ENCODE measurements at places on chromosomes 7 and 10.

- DNase-seq = no peak
Observed at GRCh38 chr10:5518143-5518542, 6.6 kb upstream of the CALML3 start.

DNA sequence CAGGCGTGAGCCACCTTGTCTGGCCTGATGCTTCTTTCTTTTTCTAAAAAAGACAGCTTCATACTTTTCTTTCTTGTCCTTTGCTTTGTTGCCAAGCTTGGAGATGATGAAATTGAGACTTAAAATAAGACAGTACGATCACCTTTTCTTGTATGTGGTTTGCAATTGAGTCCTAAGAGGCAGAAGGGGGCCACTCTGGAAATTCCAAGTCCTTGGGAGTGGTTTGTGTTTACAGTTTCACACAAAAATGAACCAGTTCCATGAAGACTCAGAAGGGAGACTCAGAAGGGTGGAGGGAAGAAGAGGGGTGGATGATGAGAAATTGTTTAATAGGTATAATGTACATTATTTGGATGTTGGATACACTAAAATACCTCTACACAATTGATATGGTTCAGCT is 70.7 kb upstream of the TNS3 start:
- DNase-seq = no peak

DNA sequence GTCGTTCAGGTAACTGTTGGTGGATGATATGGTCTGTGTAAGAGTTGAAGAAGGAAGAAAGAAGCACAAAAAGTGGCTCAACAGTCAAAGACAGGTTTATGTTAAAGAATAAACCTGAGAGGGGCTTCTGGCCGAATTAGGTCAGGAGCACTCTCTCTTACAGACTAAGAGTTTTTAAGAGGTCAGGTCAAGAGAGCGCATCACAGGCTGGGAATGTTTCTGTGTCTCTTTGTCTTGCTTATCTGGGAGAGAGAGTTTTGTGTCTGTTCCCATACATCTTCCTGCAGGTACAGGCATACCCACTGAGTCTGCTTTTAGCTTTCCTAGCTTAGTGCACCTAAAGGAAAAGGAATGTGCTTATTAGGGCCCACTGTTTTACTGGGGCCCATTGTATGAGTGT is 22.2 kb upstream of the PRPF18 start:
- DNase-seq = no peak

DNA sequence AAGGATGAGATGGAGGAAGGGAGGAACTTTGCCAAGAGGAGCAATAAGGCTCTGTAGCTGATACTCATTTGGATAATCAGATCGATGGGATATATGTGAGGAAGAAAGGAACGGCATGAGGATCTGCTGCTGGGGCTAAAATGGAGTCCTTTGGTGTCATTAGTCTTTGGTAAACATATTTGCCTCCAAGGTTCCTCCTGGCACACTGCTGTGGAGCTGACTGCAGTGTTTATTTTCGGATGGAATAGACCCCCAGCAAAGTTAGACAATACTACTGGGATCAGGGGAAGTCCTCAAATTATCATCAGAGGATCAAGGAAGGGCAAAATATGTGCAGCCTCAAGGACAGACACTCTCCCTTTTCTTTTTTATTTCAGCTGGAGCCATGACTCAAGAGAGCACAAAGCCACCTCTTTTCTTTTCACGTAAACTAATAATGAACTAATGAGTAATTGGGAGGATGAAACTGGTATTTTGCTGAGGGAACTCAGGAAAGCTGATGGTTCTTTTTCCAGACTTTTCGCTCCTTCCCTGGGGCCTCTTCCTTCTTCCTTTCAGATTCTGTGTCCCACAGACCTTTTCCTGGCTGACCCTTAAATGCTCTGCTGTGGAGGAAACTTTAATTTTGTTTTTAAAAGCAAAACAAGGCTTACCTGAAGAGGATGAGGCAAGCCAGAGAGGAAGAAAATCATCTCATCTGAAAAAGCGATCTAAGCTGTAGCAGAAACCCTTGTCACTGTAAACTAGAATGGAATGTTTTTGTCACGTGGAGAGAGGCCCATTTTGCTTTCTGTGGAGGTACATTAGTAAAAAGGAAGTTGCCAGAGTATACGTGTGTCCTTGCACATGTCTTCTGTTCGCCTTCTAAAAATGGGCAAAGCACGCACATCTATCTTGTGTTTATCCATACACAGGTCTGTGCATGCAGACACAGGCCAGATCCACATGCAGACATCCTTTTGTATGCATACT is 33.3 kb downstream of the LRMDA start:
- DNase-seq = peak; percentile 7

DNA sequence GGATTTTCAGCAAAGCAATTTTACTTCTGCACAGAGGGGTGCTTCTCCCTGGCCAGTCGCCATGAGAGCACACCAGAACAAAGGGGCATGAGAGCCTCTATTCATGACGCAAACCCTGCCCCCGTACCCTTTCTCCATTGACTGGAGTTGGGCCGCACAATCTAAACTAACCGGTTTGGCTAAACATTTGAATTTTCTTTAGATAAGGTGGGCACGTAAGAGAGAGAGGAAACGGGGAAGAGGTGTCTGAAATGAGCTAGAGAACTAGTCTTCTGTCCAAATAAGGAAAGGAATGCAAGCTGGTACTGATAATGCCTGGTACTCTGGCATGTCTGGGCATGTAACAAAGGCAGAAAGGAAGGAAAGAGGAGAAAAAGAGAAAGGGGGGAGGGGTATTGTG is 13.2 kb upstream of the SCIN start:
- no peak for DNase-seq

GRCh38 chr10:103692436-103692951 is 162.9 kb downstream of the SH3PXD2A start:
- DNase-seq = no peak

DNA sequence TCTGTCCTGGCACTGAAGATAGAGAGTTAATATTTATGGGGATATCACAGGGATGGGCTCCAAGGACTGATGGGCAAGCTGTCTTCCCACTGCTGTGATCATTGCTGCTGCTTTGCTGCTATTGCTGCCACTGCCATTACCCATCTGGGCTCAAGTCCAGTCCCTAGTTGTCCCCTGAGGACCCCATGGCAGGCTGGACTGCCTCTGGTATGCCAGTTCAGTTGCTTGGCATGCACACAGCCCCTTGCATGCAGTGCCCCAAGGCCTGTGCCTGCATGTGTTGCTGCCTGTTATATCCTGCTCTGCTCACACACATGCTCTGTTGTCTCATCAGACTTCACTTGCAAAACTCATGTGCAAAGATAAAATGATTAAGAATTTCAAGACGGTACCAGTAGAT is 109.5 kb downstream of the ADRA2A start:
- no peak for DNase-seq

DNA sequence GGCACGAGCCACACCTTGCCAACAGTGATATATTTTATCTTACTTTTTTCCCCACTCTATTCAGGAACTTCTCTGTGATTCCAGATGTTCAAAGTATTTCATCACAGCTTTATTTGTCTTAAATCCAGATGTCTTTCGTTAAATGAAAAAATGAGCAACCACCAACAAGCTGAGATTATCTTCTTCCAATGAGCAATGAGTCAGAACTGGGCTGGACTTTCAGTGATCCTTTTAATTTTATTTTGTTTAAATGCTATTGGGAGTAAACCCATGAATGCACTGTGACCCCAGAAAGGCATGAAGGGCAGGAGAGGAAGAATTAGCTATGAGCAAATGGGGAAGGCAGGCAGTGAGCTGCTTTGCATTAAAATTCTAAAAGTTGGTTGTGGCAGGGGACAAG is 77.6 kb upstream of the IMMP2L start:
- DNase-seq = no peak

DNA sequence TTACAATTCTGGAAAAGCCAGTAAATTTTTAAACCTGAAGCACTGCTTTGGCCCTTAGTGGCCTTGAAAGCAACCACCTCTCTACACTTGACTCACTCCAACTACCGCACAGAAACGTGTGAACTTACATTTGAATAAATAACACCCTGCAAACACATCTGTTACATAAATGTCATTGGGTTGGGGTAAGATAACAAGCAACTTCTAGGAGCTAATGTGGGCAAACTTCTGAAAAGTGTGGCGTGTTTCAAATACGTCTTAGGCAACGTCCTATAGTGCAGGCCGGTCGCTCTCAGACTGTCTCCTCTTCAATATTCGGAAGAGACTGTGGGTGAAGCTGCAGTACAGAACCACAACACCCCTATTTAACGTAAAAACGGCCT is 474 bp downstream of the ORC5 start:
- no peak for DNase-seq

GRCh38 chr7:87934699-87935383 is 790 bp downstream of the ADAM22 start:
- DNase-seq = no peak

DNA sequence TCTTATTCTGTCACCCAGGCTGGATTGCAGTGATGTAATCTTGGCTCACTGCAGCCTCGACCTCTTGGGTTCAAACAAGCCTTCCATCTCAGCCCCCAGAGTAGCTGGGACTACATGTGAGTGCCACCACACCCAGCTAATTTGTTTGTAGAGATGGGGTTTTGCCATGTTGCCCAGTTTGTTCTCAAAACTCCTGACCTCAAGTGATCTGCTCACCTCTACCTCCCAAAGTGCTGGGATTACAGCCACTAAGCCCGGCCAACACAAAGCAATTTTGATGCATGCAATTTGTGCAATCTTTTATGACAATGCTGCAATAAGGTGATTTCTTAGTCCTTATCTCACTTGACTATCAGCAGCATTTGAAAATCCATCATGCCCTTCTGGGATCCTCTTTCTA is 333.1 kb downstream of the FRMD4A start:
- no peak for DNase-seq

GRCh38 chr7:4916113-4916512 is 32.6 kb upstream of the RADIL start:
- no peak for DNase-seq

- no peak for DNase-seq
Observed at GRCh38 chr7:124630395-124630794, 135.2 kb downstream of the GPR37 start.

DNA sequence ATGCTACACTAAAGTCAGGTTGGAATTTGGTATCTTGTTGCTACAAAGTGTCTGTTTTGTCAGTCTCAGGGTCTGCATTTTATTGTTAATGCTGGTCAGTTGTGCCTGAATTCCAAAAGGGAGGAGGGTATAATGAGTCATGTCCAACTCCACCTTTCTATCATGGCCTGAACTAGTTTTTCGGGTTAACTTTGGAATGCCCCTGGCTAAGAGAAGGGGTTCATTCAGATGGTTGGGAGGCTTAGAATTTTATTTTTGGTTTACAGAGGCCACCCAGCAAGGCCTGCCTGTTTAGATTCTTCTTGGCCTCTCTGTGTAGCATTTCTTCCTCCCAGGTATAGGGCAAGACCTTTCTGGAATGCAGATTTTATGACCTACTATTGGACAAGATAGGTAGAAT is 93.2 kb downstream of the SKIDA1 start:
- DNase-seq = no peak

GRCh38 chr7:158747408-158747807 is 42.8 kb upstream of the NCAPG2 start:
- no peak for DNase-seq

DNA sequence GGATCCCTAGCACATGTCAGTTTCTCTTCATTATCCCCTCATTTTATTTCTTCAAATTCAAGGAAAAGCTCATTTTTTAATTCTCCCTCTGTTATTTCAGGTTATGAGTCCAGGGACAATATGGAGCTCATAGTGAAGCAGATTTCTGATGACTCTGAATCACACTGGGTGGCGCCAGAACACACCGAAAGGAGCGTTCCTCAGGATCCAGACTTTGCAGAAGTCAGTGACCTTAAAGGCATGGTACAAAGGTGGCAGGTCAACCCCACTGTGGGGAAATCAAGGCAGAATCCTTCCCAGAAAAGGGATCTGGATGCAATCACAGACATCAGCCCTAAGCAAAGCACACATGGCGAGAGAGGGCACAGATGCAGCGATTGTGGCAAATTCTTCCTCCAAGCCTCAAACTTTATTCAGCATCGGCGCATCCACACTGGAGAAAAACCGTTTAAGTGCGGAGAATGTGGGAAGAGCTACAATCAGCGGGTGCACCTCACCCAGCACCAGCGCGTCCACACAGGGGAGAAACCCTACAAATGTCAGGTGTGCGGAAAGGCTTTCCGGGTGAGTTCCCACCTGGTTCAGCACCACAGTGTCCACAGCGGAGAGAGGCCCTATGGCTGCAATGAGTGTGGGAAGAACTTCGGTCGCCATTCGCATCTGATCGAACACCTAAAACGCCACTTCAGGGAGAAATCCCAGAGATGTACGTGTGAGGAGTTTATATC is 21.4 kb downstream of the ZKSCAN5 start:
- DNase-seq = no peak

- peak; percentile 36 for DNase-seq
Observed at GRCh38 chr7:149865437-149865836, 8.3 kb upstream of the ATP6V0E2 start.

DNA sequence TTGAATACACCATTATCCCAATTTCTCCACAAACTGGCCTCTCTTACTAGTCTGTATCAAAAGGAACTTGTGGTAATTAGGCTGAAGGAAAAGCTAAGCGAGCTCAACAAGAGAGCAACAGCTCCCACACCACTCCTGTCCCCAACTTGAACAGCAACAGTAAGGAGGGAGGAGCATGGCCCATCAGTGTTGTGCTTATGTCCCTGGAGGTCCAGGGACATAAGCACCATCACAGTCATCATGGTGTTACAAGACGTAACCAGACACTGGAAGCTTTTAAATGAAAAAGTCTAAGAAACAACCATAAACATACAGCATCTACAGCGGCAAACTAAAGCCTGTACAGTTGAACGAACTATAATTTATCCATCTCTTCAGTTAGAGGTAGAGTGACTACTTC is 989 bp downstream of the ERLIN1 start:
- DNase-seq = peak; percentile 55

- peak; percentile 64 for DNase-seq
Observed at GRCh38 chr7:5452937-5453540, 29.4 kb upstream of the TNRC18 start.

GRCh38 chr10:104255311-104255981 is 754 bp downstream of the GSTO1 start:
- peak; percentile 79 for DNase-seq

DNA sequence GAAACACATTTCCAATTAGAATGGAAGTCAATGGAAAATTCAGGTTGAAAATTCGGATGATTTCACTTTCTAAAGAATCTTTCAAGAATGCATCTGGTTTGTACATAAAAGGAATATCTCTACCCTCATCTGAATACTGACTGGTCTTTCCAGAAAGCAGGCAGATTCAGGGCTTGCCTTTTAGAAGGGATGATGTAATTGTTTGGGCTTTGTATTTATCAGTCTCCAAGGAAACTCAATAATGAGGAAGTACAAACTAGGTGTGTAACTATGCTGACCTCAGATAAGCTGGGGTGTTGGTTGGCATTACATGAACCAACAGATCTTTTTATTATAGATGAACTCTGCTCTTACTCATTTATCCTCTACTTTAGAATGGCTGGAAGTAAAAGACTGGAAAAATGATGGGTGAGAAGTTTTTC is 24.1 kb downstream of the PDLIM1 start:
- DNase-seq = peak; percentile 87

DNA sequence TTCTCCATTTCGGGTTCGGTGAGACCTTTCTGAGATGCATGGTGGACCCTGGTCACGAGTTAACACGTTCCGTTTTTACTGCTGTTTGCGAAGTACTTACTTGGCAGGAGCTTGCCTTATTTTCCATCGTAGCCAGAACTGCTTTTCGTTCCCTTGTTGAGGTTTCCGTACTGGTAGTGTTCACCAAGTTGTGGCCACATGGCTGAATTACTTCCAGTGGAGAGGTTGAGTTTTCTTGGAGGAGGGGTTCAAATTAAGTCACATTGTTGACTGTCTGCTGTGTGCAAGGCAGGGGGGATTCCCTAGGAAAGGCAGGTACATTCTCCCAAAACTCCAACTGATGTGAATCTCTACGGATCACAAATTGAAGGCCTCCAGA is 4.0 kb downstream of the MXI1 start:
- DNase-seq = no peak

GRCh38 chr10:32577448-32577847 is 131.5 kb downstream of the CCDC7 start:
- no peak for DNase-seq
